ENCODE measurements at places on chromosomes 2 and 18. TPM values are rescaled to one million over a fixed set of nuclear protein-coding genes. Genes with fewer than 3 reads are reported as not detected.
A peak's percentile ranks its signal among the peaks of the same experiment; 100 is the strongest.

ADCYAP1 gene
- not detected for total RNA-seq

FBXO15 gene
- total RNA-seq = 3.7 TPM

LAMA3 gene
- not detected for total RNA-seq

BIN1 gene
- 93.9 TPM for total RNA-seq

CCDC74A gene
- total RNA-seq = 3.1 TPM

UGT1A10 gene
- total RNA-seq = not detected

CDH7 gene
- not detected for total RNA-seq

- no peaks in the 10 kb centered on the region for H3K27me3 ChIP-seq
- H3K27ac ChIP-seq = no peak overlapping the region
- H3K4me3 ChIP-seq = no peak overlapping the region
- no peaks in the 10 kb centered on the region for H3K4me1 ChIP-seq
- no peak for DNase-seq
These were observed 360.5 kb upstream of the PIK3C3 start for GRCh38 chr18:41594582-41594981.

DNA sequence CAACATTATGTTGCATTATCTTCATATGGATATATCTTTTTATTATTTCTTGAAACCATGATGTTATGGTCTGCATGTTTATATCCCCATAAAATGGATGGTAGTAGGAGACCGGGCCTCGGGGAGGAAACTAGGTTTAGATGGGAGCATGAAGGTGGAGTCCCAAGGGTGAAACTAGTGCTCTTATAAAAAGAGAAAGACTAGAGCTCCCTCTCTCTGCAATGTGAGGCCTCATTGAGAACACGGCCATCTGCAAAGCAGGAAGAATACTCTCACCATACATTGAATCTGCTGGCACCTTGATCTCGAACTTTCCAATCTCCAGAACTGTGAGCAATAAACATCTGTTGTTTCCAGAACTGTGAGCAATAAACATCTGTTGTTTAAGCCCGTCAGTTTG, 64.0 kb downstream of the NXPH2 start:
- H3K4me3 ChIP-seq = no peak overlapping the region
- no peak overlapping the region for H3K27ac ChIP-seq
- DNase-seq = peak; percentile 3
- no peaks in the 10 kb centered on the region for H3K36me3 ChIP-seq
- H3K4me1 ChIP-seq = no peaks in the 10 kb centered on the region

DNA sequence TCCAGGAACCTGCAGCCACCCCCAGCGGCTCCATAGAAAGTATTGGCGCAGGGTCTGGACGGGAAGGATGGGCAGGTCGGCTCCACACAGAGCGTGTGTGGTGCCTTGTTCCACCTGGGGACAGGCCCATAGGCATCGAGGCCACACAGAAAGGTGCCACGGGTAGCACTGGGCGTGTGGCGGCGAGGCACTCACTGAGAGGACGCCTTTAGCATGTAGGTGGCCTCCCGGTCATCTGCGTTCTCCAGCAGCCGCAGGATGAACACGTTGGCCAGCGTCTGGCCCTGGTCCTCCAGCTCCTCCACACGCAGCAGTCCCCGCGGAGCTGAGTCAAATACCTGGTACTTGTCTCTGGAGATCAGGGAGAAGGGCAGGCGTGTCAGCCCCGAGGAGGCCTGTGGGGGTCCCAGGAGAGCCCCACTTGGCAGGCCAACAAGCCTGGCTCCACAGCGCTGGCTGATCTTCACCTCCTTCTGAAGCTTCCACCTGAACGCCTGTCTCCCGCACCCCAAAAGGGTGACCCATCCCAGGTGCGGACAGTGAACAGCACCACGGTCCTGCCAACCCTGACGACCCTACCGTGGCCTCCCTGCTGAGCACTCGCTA, 13.2 kb downstream of the SNORC start:
- H3K4me1 ChIP-seq = no peaks in the 10 kb centered on the region
- no peaks in the 10 kb centered on the region for H3K27me3 ChIP-seq
- H3K27ac ChIP-seq = no peak overlapping the region

DNA sequence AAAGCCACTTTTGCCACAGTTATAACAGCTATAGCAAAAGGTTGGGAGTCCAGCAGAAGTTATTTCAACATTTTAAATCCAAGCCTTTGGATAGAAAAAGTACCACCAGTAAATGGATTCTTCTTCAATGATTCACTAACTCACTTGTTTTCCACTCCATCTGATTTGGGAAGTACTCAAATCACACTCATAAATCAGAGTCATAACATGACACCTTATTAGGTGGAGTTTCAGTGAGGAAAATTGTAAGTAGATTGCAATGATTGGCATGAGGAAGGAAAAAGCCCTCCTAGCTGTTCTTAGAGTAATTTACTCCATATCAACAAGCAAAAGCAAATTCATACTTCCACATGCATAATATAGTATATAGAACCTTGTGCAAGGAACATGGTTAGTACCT, 132.9 kb downstream of the NR4A2 start:
- H3K4me3 ChIP-seq = no peak overlapping the region
- no peaks in the 10 kb centered on the region for H3K4me1 ChIP-seq
- no peak overlapping the region for H3K27ac ChIP-seq
- no peaks in the 10 kb centered on the region for H3K36me3 ChIP-seq
- no peak for DNase-seq

DNA sequence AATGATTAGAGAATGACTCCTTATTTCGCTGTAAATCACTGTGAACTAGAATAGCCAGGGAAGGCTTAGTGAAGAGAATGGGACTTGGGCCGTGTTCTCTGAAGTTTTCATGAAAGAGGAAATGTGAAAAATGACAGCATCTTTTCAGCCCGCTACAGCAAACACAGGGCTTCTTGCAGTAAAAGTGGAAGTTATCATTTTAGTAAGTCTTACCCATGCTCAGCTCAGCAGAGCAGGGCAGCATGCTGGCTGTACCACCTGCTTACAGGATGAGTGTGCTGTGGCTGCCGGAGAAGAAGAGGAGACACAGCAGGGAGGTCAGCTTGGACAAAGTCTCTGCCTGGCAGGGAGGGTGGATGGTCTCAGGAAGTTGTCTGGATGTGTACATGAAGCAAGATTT, 300.7 kb upstream of the DLGAP1 start:
- DNase-seq = no peak
- no peaks in the 10 kb centered on the region for H3K36me3 ChIP-seq
- H3K27ac ChIP-seq = no peak overlapping the region
- H3K27me3 ChIP-seq = no peaks in the 10 kb centered on the region
- no peak overlapping the region for H3K4me3 ChIP-seq

- peak overlapping the region; percentile 62 for H3K4me3 ChIP-seq
- peak; percentile 45 for DNase-seq
- peaks cover 13% of the 10 kb centered on the region for H3K4me1 ChIP-seq
- no peaks in the 10 kb centered on the region for H3K27me3 ChIP-seq
- H3K27ac ChIP-seq = no peak overlapping the region
These were observed 548 bp upstream of the FBLN7 start for GRCh38 chr2:112137516-112138158.

DNA sequence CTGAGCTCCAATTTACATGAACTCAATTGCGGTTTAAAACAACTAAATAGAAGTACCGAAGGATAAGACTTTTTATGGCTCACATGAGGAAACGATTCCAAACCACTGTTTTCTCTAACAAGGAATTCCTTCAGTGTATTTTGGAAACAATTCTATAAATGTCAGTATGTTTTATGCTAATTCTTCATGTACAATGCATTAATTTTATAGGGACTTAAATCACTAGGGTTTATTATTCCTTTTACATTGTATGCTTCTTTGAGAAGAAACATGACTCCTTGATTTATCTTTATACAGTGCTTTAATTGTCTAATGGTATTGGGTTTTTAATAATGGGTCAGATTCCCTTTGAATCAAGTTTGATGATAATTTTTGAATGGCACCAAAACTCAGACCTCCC, 566.8 kb downstream of the EPHA4 start:
- H3K4me1 ChIP-seq = no peaks in the 10 kb centered on the region
- no peak overlapping the region for H3K27ac ChIP-seq
- no peak overlapping the region for H3K4me3 ChIP-seq
- no peak for DNase-seq

DNA sequence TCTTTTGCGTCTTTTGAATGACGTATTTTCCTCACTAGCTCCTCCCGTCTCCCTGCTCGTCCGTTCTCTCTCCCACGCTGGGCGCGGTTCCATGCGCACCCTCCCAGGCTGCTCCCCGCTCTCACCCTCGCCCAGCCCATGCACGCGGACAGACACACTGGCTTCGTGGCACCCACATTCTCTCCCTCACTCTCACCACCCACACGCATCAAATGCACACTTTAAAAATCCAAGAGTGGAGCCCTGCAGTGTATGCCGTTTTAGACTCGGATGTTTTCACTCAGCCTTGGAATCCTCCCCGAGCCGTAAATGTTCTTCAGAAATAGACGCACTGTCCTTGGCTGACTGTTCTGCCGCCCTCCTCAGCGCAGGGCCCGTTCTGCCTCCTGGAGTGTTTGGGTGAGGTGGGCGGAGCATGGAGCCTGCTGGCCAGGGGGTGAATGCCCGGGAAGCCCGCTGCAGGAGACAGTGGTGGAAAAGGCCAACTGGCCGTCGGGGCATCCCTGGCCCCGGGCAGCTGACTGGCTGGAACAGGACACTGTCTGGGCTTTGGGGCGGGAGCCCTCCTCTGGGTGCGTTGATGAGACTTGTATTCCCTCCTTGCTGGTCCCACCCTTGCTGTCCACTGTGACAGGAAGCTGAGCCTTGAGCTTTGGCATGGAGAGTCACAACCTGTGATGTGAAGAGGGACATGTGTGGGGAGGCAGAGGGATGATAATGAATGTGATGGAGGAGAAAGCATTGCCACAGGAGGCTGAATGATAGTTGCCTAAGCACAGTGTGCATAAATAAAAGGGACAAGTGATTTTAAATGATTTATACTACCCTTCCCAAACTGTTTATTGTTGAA, 35.4 kb upstream of the LYPD6B start:
- no peaks in the 10 kb centered on the region for H3K4me1 ChIP-seq
- no peak for DNase-seq
- no peak overlapping the region for H3K27ac ChIP-seq
- no peaks in the 10 kb centered on the region for H3K27me3 ChIP-seq

GRCh38 chr2:134906726-134907125, 11.9 kb upstream of the CCNT2 start:
- H3K27ac ChIP-seq = no peak overlapping the region
- no peaks in the 10 kb centered on the region for H3K27me3 ChIP-seq
- no peak for DNase-seq
- no peak overlapping the region for H3K4me3 ChIP-seq

DNA sequence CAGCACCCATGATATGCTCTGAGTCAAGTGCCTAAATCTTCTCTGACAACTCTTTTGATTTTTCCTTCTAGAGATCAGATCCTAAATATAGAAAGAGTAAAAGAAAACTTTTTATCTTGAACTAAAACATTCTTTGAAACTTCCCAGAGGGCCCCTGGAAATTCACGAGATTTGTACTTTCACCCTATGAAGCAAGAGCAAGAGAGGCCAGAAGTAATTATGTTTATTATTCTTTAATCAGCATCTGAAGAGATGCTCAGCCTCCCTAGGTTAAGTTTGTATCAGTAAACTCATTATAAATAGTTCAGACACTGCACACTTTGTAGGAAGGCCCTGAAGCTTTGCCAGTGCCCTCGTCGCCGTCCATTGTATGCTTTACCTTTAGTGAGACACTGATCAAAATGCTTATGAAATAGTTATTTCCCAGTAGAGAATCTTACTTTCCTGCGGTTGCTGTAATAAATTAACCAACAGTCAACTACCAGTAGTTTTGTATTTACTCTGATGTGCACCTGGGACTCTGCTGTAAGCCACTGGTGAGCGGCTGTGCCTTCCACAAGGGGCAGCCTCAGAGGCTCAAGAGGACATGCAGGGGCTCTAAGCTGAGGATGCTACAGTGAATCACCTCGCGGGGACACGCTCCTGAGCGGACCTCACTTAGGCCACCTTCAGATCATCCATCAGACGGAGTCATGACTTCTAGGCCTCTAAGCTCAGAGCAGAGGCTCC, 71.9 kb downstream of the BIN1 start:
- no peaks in the 10 kb centered on the region for H3K27me3 ChIP-seq
- H3K4me1 ChIP-seq = no peaks in the 10 kb centered on the region
- DNase-seq = no peak
- no peak overlapping the region for H3K4me3 ChIP-seq
- no peak overlapping the region for H3K27ac ChIP-seq

DNA sequence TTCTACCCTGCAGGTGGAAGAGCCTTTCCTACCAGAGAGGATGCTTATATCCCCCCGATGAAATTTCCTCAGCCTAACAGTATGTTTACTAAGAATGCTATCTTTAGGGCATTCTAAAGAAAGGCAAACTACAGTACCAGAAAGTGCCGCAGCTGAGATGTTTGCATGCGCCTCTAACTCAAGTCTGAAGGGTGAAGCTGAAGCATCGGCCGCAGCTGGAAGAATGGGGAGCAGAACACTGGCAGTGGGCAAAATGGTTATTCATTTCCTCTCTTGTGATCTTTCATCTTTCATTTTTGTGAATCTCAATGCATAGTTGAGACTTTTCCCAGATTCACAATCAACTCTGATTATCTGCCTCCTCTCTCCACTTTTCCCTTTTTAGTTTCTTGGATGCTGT, 648.2 kb upstream of the ZEB2 start:
- no peak for DNase-seq
- no peak overlapping the region for H3K27ac ChIP-seq
- H3K27me3 ChIP-seq = no peaks in the 10 kb centered on the region
- no peaks in the 10 kb centered on the region for H3K36me3 ChIP-seq
- H3K4me1 ChIP-seq = no peaks in the 10 kb centered on the region

GRCh38 chr18:11146947-11147345, 2.4 kb downstream of the PIEZO2 start:
- H3K4me1 ChIP-seq = no peaks in the 10 kb centered on the region
- DNase-seq = no peak
- H3K36me3 ChIP-seq = no peaks in the 10 kb centered on the region
- H3K27ac ChIP-seq = no peak overlapping the region
- H3K27me3 ChIP-seq = no peaks in the 10 kb centered on the region

DNA sequence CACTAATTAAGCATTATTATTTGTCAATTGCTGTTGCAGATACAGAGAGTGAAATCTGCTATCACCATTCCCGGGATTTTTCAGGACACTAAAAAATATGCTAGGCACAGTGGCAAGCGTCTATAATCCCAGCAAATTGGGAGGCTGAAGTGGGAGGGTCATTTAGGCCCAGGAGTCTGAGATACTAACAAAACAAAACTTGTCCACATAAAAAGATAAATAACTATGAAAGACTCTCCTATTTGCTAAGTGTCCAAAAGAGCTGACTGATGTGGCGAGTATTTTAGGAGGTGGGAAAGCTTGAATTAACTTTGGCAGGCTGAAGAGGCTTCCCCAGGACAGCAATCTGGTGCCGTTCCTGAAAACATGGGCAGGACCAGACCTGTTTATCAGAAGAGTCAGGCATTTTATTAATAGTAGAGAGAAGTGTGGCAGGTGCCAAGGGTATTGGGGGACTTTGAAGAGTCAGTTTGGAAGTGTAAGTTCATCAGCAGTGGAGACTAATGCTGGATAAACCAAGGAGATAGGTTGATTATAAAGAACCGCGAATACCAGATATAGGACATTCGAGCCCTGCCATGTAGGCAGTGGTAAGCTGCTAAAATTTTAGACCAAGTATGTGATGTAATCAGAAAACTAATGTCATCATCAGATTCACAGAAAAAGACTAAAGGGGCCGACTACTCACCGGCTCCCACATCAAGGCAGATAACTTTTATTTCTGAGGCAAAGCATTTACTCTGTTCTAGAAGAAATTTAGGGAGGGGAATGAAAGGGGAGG, 201.8 kb downstream of the EPHA4 start:
- no peaks in the 10 kb centered on the region for H3K4me1 ChIP-seq
- no peak overlapping the region for H3K27ac ChIP-seq
- DNase-seq = no peak
- H3K27me3 ChIP-seq = no peaks in the 10 kb centered on the region
- H3K36me3 ChIP-seq = no peaks in the 10 kb centered on the region
- no peak overlapping the region for H3K4me3 ChIP-seq

All from B cell (primary cell).